ENCODE measurements at places on chromosomes 11 and 22.

GRCh38 chr11:75100314-75100713, 3.6 kb upstream of the OR2AT4 start:
- peak; percentile 51 for DNase-seq

DNA sequence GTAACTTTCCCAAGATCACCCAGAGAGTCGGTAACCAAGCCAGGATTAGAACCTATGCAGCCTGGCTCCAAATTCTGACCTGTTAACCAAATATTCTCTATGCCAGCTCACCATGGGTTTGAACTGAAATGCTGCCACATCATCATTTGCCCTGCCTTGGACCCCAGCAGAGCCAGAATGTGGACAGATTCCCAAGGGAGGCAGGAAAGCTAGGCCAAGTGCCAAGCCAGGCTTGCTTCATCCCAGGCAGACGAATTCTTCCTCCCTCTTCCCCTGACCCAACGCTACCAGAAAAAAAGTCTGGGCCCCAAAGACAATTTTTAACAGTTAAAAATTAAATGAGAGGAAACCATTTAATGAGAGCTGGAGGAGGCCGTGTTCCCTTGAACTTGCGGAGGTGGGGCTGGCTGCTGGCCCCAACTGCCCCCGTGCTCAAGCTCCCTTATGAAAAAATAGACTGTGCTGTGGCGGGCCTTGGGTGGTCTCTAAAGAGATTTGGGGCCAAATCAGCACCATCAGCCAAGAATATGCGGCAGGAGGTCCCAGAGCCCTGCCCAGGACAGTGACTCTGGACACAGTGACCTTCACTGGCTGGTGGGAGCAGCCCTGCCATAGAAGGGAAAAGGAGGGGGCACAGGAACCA, 184.1 kb upstream of the SYT13 start:
- DNase-seq = peak; percentile 81

- DNase-seq = no peak
Observed at GRCh38 chr11:115721296-115721995, 217.2 kb upstream of the CADM1 start.

GRCh38 chr11:10565493-10565892, 3.0 kb downstream of the LYVE1 start:
- no peak for DNase-seq

- DNase-seq = no peak
Observed at GRCh38 chr11:80521592-80521991, 1080.8 kb upstream of the TENM4 start.

GRCh38 chr11:91489989-91490388, 734.6 kb upstream of the FAT3 start:
- DNase-seq = no peak

GRCh38 chr11:90284171-90284570, 61.3 kb upstream of the CHORDC1 start:
- no peak for DNase-seq

DNA sequence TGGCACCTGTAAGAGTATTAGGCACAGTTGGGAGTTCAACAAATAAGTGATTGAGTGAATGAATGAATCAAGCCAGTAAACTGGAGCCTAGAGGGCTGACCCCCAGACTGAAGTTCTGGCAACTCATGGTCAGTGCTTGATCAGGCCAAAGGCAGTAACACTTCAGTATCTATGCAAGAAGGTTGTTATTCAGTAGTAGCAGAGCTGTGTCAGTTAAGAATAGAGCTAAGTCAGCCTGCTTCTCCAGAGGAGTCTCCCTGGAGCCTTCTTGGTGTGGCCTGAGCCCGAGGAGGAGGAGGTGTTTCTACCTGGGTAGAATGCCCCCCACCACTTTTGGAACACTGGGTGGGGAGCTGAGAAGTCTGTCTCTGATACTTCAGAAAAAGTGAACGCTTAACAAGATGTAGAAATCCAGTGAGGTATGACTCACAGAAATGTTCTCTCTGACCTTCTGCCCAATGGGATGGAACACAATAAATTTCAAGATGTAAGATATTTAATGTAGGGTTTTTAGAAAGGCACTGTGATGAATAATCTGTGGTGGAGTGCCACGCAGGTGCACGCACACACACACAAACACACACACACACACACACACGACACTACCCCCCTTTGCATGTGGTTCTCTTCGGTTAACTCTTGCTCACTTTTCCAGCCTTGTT, 219.9 kb downstream of the HIPK3 start:
- no peak for DNase-seq

- DNase-seq = no peak
Observed at GRCh38 chr11:91790346-91791170, 434.1 kb upstream of the FAT3 start.

DNA sequence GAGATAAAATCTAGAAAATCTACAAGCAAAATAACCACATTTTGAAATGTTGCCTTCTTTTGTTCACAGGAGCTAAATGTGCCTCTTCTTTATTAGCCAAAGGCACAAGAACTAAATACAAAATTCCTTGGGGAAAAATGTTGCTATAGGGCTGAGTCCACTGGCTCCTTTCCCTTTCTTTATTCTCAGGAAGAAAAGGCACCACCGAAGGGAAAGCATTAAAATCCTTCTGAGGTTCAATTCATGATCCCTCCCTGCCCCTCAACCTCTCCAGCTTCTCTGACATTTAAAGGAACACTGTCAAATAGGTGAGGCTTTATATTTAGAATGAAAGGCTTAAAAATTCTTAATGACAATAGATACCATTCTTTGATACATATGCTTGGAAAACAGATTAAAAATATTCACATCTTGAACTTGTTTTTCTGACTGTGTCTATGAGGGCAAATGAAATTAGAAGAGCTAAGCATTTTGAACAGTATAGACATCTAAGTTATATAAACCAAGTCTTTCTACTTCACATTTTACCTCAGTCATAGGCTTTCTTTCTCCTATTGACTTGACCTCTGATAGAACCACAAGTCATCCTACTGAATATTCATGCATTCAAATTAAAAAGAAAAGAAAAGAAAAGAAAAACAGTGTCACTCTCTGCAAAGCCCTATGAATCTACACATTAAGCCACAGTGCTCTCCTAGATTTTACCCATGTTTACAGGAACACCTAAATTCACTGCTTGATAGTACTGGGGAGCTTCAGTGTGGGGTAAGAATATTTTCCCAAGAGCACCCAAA, 148.2 kb downstream of the MAML2 start:
- no peak for DNase-seq

GRCh38 chr11:65615950-65616574, 486 bp downstream of the PCNX3 start:
- DNase-seq = peak; percentile 22

DNA sequence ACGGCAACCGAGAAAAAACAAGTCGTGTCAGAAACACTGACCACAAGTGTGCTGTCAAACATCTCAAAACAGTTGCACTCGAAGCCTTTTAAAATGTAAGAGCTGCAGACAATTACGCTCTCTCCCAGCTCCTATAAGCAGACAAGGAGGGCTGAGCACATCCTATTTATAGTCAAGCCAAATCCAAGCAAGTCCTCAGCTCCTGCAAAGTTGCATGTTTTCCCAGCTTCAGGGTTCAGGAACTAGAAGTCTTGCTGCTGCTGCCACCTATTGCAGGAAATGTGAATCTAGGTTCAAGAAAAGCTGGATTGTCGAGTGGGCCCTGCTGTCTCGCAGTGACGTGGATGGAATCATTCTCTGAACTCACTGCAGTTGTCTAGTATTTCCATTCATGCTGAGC, 15.5 kb downstream of the EFCAB6 start:
- DNase-seq = peak; percentile 50

- no peak for DNase-seq
Observed at GRCh38 chr11:65355013-65355775, 643 bp downstream of the TIGD3 start.

DNA sequence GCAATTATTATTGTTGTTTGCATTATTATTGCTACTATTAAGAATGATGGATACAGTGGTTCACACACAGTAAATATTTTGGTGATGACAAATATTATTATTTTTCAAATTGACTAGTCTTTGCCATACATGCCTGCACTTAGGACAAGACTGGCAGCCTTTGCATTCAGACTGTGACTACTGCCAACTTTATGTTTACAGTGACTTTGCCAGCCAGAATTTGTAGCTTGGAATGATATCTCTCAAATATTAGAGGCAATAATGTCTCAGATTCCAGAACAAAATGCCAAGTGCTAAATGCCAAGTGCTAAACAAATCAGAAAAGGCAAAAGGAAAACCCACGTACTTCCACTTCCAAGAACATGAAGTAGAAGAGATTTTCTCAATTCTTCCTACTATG, 823.1 kb downstream of the DLG2 start:
- DNase-seq = no peak

GRCh38 chr11:14237444-14237961, 121.5 kb downstream of the RRAS2 start:
- DNase-seq = no peak

- peak; percentile 80 for DNase-seq
Observed at GRCh38 chr11:8015753-8016239, 28.7 kb downstream of the EIF3F start.

GRCh38 chr11:113370634-113371033, 16.9 kb upstream of the ANKK1 start:
- no peak for DNase-seq

GRCh38 chr22:48490500-48491411, 1336.9 kb downstream of the BRD1 start:
- DNase-seq = peak; percentile 33

DNA sequence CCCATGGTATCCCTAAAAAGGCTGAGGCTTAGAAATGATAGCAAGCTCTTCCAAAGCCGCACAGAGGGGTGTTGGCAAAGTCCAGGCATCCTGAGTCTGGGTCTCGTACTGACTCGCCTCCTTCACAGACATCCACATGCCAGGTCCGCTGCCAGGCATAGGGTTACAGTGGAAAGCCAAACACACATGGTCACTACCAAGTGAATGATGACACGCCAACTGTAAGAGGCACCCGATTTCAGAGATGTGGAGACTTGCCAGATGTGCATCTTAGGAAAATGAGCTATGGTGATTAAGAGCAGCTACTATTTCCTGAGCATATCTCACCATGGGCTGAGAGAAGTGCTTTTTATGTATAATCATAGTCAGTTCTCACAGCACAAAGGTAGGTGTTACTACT, 314.9 kb downstream of the MIAT start:
- peak; percentile 47 for DNase-seq

- peak; percentile 98 for DNase-seq
Observed at GRCh38 chr22:30829901-30830550, 135.4 kb downstream of the OSBP2 start.

DNA sequence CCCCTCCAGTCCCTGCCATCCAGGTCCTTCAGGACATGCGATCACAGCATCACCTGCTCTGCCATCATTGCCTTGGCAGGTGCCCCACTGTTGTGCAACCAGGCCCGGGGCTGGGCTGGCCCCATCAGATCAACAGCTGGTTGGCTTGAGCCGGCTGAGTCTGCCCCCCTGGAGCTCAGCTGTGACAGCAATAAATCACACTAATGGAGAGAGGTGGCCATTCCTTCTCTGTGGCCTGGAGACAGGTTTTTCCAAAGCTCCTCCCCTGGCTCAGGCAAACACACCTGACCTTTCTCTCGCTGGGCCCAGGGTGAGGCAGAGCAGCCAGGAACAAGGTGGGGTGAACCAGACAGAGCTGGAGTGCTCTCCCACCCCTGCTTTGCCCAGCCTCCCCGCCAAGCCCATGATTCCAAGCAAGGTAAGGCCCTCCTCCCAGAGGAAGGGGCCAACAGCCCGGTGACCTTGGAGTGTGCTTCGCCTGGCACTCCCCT, 8.9 kb upstream of the FXYD2 start:
- DNase-seq = no peak

- DNase-seq = peak; percentile 83
Observed at GRCh38 chr11:62398011-62398994, 20.5 kb upstream of the SCGB1A1 start.

DNA sequence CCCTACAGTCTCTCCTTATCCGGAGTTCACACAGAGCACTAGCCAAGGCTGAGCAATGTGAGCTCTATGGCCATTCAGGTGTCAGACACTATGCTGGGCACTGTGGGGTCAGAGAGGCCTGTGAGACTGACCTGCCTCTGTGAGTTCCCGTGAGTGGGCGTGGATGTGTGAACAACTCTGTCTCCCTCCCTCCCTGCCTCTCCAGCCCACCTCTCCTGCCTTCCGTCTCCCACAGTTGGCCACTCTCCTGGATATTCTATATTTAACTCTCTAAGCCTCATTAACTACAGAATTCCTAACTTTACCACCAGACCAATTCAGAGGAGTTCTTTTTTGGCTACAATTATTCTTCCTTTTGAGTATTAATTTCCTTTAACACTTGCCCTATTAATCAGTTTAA, 191.6 kb upstream of the NCAM1 start:
- no peak for DNase-seq

DNA sequence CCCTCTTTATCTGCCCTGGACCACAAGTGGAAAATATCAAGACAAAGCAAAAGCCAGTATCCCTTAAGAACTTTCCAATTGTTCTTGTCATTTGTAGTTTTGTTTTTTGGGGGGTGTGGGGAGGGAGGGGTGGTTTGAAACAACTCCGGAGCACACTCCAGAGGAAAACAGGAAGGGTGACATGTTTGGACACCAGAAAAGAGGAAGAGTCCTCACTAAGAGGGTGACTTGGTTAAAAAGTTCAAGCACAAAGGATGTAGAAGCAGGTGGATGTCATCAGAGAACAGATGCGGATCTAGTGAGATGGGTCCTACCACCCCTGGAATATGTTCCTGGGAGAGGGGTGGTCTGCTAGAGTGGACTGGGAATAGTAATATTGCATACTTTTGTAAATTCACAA, 25.8 kb downstream of the ADAMTS8 start:
- DNase-seq = no peak

DNA sequence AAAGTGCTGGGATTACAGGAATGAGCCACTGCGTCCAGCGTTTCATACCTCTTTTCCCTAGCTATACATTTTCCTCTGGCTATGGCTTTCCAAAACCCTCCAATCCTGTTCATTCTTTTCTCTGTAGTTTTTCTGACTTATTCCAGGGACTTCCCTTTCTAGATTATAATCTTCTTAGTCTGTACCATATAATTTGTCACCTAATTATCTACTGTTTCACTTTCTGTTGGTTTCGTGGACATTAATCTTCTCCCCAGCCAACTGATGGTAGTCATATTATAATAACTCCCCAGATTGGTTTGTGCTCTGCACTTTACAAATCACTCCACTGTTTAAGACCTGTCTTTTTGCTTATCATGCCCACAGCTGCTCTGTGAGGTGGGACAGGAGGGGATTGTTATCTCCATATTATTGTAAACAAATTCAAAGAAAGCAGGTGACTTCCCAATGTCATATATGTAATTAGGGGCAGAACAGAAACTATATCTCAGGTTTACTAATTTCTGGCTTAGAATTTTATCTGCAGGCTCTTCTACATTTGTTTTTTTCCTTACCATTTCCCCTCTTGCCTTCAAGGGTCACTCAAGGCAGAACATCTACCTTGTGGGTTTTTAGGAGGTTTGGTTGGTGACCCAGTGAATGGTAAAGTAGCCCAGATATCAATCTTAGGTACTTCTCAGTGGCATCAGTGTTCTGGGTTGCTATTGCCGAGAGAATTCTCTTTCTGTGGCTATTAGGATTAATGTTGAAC, 23.9 kb downstream of the STIM1 start:
- no peak for DNase-seq

DNA sequence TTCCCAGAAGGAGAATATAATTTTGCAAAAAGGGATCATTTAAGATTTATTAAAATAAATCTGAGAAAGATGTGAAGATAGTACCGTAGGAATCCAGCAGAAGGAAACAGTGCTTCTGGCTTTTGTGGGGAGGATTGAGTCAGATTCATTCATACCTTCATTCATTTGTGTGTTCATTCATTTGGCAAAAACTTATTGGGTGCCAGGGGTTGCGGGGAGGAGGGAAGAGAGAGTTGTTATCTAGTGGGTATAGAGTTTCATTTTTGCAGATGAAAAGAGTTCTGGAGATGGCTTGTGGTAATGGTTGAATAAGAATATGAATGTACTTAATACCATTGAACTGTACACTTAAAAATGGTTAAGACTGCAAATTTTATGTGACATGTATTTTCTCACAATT, 31.1 kb downstream of the BMAL1 start:
- no peak for DNase-seq

- no peak for DNase-seq
Observed at GRCh38 chr11:87465716-87466115, 428.0 kb downstream of the TMEM135 start.
